Cerebellar nuclear complex (tissue), 1 donor: ENCODE measurements at places on chromosomes 6 and 20.

DNA sequence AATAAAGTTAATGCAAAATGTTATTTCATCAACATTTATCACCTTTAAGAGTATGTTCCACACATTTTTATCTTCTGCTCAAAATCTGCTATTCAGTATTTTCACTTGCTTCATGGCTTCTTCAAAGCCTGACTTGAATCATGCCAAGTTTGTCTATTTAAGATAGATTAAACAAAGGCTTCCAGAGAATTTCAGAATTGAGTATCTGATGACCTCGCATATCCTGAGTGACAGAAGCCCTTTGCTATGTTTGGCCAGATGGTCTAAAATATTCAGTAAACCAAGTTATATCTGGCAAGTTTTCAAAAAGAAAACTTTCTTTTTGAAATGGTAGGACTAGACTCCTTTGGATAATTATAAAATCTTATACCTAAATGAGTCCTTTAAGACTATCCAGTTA lies 348.9 kb upstream of the KCNQ5 start:
- DNase-seq: no peak

DNA sequence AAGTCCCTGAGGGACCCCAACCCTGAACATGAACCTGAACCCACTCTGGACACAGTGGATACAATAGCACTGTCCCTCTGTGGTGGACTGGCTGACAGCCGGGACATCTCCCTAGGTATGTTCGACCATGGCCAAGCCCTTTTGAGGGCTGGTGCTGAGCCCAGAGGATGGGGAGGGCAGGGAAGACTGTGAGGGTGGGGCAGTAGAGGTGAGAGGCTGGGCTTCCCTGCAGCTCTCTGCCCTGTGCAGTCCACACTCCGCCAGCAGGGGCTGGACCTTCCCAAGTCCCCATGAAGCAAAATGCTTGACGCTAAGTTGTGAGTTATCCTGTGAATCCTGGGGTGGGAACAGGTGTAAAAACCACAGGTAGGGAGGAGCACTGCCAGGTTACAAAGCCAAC lies 11.5 kb downstream of the LPIN3 start:
- no peak for DNase-seq

DNA sequence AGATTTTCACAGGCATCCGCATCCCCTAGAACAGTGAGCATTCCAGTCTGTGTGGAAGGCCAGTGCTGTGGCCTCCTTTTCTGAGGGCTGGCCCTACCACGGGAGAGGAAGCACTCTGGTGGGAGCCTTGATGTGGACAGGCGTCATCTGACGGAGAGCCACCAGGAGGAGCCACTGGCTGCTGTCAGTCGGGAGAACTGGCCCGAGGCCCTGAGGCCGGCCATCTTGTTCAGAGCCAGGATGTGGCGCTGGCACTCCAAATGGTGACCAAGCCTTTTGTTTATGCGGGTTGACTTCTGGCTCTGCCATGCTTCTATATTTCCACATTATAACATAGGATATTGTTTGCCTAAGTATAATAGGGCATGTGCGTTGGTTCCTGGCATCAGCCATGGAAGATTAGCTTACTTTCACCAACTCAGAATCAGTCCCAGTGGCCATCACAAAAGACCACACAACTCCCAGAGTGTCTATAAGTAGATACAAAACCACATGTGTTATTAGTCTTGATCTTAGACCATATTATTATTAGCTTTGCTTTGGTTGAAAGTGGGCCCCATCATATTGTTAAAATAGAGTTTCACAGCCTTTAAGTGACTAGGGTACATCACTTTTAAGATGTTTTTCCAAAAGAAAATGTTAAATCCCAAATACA lies 273.9 kb upstream of the TAB2 start:
- no peak for DNase-seq

- no peak for DNase-seq
Measured at GRCh38 chr20:1676650-1677049, 19.1 kb upstream of the SIRPG start.
